ENCODE measurements at places on chromosomes 3 and 15. TPM values are rescaled to one million over a fixed set of nuclear protein-coding genes. Genes with fewer than 3 reads are reported as not detected.

The PRR20G gene
- total RNA-seq: not detected

- no peak for DNase-seq
Measured at GRCh38 chr3:187518616-187519015, 150.4 kb downstream of the RTP4 start.

DNA sequence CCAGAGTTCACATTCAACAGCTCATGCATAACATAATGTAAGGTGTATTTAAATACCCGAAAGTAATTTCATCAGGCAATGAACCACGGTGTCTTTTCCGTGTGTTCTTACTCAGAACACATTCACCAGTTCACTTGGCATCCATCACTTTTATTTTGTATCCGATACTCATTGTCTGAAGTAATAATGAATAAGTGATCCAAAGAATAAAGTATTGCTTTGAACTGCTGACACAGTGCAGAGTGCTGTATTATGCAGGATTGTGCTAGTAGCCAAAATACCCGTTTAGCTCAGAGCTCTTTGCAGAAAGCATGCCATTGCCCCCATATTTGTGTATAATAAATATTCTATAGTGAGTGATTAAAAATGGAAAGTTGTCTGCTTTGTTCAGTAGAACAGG, 460.9 kb upstream of the KCNMB2 start:
- DNase-seq: no peak

DNA sequence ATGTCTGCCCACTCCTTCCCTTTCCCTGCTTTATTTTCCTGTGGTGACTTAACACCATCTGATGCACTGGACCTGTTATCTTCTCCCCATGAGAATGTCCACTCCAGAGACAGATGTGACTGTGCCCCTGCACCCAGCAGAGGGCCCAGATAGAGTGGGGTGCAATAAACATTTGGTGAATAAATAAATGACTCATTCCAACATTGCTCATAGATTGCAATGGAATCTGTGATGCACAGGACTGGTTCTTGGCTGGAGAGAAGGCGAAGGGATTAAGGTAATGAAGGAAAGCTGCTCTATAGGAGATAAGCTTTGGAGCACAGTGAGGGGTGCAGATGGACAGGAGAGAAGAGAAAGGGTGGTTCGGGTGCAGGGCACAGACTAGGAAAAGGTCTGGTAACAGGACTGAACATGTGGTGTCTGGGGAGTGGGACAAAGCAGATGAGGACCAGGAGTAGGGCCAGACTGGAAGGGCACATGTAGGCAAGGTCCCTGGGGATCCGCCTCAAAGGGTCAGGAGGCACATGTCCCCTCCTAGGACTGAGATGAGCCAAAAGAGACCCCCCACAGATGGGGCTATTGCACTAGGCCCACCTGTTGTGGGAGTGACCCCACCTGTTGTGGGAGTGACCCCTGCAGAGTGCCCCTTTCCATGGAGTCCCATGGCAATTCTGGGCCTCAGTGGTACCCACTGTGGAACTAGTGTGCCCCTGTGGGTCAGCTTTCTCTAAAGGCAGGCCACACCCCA, 17.5 kb upstream of the POC1A start:
- DNase-seq: peak; percentile 64

DNA sequence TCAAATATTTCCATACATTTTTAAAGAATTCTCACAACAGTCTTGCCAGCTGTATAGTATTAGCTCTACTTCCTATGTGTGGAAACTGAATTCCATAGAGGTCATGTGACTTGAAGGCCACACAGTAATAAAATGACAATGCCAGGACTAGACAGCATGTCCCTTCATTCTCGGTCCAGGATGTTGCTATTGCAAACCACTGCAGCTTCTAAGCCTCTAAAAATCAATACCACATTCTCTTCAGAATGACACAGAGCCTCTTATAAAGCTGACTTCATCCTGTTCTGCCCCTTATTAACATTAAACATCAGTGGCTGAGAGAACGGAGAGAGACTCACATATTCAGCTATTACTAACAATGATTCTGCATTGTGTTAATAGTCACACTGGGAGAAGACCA, 240.3 kb upstream of the PEX5L start:
- no peak for DNase-seq
